ENCODE measurements at places on chromosomes 5 and 9.

DNA sequence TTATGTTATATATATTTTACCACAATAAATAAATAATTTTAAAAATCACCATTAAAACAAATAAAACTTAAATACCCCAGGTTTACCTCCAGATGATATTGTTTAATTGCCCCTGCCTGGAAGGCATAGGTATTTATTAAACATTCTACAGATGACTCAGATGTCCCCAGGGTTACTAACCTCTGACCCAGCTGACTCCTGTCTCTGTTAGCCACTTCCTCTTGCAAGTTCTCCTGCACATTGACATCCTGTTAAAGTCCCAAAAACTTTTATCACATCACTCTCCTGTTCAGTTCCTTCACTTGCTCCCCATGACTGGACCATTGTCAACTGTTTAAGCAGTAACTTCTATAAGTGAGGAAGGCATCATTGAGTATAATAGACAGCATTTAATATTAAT is 37.0 kb upstream of the RAB3C start:
- H3K36me3 ChIP-seq, result no peaks in the 10 kb centered on the region
- H3K27ac ChIP-seq, result no peak overlapping the region
- no peaks in the 10 kb centered on the region for H3K4me1 ChIP-seq
- no peaks in the 10 kb centered on the region for H3K27me3 ChIP-seq
- no peak for DNase-seq

GRCh38 chr5:177036443-177036842 is 13.9 kb downstream of the ZNF346 start:
- H3K36me3 ChIP-seq, result no peaks in the 10 kb centered on the region
- no peaks in the 10 kb centered on the region for H3K27me3 ChIP-seq
- no peak for DNase-seq
- H3K4me3 ChIP-seq, result no peak overlapping the region

DNA sequence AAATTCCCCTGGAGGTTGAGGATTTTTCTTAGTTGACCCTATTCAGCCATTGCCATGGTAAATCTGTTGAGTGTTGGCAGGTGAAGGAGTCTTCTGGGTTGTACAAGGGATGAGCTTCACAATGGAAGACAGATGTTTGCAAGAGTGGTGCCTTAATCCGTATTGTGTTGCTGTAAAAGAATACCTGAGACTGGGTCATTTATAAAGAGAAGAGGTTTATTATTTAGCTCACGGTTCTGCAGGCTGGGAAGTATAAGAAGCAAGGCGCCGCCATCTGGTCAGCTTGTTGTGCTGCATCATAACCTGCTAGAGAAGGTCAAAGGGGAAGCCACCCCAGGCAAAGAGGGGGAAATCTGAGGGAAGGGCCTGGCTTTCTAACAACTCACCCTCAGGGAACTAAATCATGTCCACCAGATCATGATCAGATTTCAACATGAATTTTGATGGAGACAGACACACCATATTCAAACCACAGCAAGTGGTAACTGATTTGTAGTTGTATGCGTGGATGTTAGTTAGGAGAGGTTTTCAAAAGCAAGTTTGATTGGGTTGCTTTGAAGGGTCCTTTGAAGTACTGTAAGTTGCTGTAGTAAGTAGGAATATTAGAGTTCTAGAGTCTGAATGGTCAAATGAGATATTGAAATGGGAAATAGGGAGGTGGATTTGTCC is 2.5 kb downstream of the TNPO1 start:
- DNase-seq, result peak; percentile 51
- H3K4me3 ChIP-seq, result no peak overlapping the region
- no peaks in the 10 kb centered on the region for H3K27me3 ChIP-seq
- no peaks in the 10 kb centered on the region for H3K4me1 ChIP-seq

DNA sequence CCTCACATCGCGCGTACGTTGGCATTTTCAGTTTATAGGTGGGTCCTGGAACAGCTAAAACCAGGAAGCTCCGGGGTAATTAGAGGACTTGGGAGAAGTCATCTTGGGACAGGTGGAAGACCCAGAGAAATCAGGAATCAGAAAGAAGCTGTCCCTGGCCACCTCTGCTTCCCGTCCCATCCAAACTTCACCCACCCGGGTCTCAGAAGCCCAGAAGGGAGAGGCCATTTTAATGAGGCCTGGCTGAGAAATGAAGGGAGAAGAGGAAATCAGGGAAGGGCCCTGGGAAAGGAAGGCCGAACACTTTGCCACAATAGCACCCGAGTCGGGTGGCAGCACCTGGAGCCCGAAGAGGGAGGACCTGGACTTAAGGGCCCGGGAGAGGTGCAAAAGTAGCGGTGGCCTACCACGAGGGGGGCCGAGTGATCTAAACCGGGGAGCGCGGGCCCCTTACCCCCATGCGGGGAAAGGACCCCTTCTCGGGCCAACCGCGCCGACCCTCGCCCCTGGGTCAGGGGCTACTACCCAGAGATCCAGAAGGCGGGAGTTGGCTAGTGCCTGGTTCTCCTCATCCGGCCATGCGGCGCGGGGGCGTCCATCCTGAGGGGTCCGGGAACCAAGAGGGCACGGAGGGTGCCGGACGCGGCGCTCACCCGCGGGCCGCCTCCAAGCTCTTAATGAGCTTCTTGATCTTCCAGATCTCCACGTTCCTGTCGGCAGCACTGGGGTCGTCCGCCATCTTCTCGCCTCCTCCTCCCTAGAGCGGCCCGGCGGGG is 668 bp downstream of the ETF1 start:
- H3K27ac ChIP-seq, result peak overlapping the region; percentile 96
- H3K4me3 ChIP-seq, result peak overlapping the region; percentile 93
- peaks cover 9% of the 10 kb centered on the region for H3K4me1 ChIP-seq
- no peak for DNase-seq
- H3K36me3 ChIP-seq, result no peaks in the 10 kb centered on the region
- H3K27me3 ChIP-seq, result no peaks in the 10 kb centered on the region

DNA sequence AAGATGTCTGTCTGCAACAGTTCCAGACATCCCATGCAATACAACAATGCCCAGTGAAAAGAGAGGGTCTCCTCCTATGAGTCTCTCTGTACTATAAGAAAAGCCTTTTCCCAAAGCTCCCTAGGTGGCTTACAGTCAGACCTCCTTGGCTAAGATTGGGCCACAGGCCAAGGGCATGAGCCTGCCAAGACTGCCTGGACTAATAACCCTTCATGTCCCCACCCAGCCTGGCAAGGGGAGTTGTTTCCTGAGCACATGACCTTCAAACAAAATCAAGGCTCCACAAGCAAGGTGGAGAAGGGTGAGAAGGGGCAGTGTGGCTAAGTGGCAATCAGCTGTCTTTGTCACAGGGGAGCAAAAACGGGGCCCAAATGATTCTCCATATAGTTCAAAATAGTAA is 75.6 kb upstream of the ZSWIM6 start:
- H3K27me3 ChIP-seq, result no peaks in the 10 kb centered on the region
- H3K4me3 ChIP-seq, result no peak overlapping the region
- DNase-seq, result peak; percentile 15
- no peak overlapping the region for H3K27ac ChIP-seq
- H3K36me3 ChIP-seq, result no peaks in the 10 kb centered on the region

DNA sequence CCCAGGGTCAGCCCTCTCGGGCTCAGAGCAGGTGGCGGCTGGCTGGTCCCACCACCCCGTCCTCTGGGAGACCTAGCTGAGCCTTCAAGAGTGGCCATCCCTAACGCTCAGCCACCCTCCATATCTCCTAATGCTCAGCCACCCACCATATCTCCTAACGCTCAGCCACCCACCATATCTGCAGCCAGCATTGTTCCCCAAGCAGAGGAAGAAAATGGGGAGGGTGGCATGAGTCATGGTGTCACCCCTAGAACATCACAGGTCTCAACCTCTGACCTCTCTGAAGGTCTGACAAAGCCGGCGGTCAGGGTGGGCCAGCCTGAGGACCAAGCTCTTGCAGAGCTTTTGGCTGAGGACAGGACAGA is 14.7 kb downstream of the LHX3 start:
- no peak overlapping the region for H3K4me3 ChIP-seq
- H3K27ac ChIP-seq, result no peak overlapping the region
- no peaks in the 10 kb centered on the region for H3K36me3 ChIP-seq
- H3K27me3 ChIP-seq, result peaks cover 40% of the 10 kb centered on the region
- DNase-seq, result no peak
- no peaks in the 10 kb centered on the region for H3K4me1 ChIP-seq

DNA sequence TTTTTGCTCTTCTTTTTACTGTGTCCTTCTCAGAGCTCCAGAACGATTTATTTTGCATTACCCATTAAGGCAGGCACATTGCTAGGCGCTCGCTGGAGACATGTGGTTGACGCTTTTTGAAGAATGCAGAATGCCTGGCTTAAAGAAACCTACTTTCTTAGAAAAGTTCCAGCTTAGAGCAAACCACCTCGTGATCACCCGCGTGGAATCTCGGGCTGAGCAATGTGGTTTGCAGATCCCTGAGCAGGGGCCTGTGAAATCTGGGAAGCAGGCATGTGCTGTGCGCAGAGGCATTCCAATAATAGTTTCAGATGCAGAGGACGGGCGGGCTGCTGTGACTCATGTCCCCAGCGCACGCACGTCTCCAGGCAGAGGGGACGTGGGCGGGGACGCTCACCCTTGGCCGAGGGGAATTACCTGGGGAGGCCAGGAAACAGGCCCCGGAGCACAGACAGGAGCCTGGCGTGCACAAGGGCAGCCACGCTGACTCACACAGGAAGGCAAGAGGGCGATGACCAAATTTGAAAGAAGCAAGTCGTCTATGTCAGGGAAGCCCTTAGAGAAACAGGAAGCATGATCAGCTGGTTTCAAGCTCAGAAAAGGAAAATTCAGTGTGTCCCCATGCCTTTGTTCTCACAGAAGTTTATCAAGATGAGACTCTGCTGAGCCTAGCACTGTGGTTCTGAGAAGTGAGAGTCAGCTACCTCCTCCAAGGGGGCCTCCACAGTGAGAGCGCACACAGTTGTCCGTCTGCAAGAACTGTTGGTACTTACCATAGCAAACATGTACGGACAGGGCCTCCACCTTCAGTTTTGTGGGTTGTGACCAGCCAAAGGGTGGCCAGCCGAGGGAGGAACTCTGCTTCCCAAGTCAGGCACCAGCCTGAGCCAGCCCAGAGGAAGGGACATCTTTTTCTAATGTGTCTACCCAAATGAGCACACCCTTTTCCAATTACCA is 218.6 kb downstream of the PIK3R1 start:
- no peak overlapping the region for H3K27ac ChIP-seq
- no peaks in the 10 kb centered on the region for H3K4me1 ChIP-seq
- peak; percentile 41 for DNase-seq
- no peak overlapping the region for H3K4me3 ChIP-seq
- no peaks in the 10 kb centered on the region for H3K36me3 ChIP-seq

- no peaks in the 10 kb centered on the region for H3K27me3 ChIP-seq
- H3K4me1 ChIP-seq, result no peaks in the 10 kb centered on the region
- no peaks in the 10 kb centered on the region for H3K36me3 ChIP-seq
- H3K27ac ChIP-seq, result no peak overlapping the region
- no peak overlapping the region for H3K4me3 ChIP-seq
Observed at GRCh38 chr5:177025101-177025601, 2.7 kb downstream of the ZNF346 start.

- no peak for DNase-seq
- H3K27me3 ChIP-seq, result no peaks in the 10 kb centered on the region
- no peaks in the 10 kb centered on the region for H3K36me3 ChIP-seq
- no peak overlapping the region for H3K4me3 ChIP-seq
- no peak overlapping the region for H3K27ac ChIP-seq
Observed at GRCh38 chr5:109479260-109479860, 69.6 kb upstream of the PJA2 start.

DNA sequence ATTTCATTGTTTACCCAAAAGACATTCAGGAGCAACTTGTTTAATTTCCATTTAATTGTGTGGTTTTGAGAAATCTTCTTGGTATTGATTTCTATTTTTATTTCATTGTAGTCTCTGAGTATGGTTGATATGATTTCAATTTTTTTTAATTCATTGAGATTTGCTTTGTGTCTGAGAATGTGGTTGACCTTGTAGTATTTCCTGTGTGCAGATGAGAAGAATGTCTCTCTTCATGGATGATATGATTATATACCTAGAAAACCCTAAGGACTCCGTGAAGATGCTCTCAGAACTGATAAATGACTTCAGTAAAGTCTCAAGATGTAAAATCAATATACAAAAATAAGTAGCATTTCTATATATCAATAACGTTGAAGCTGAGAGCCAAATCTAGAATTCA is 202.4 kb upstream of the CDH9 start:
- H3K27ac ChIP-seq, result no peak overlapping the region
- no peaks in the 10 kb centered on the region for H3K36me3 ChIP-seq
- no peak for DNase-seq
- H3K4me1 ChIP-seq, result no peaks in the 10 kb centered on the region

DNA sequence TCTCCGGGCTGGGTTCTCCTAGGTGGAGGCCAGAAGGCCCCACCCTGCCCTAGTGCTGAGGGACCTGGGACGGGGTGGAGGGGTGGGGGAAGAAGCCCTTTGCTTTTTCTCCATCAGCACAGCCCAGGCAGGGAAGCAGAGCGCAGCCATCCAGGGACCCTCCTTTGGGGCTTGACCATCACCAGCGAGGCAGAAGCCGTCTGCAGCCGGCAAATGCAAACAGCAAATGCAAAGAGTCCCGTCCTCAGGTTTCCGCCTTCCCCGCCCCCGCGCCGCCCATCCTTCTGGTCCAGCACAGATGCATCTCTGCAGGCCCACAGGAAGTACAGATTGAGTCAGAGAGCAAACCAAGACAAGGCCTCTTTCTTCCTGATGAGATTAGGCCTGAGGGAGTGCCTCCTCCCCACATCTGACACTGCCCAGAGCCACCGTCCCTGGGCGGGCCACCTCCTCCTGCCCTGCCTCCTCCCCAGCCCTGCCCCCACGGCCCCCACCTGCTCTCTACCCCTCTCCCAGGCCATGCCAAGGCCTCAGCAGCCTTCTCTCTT is 23.4 kb downstream of the CORO2A start:
- H3K36me3 ChIP-seq, result no peaks in the 10 kb centered on the region
- H3K27ac ChIP-seq, result no peak overlapping the region
- no peak overlapping the region for H3K4me3 ChIP-seq
- peaks cover 16% of the 10 kb centered on the region for H3K4me1 ChIP-seq
- no peak for DNase-seq
- H3K27me3 ChIP-seq, result no peaks in the 10 kb centered on the region

DNA sequence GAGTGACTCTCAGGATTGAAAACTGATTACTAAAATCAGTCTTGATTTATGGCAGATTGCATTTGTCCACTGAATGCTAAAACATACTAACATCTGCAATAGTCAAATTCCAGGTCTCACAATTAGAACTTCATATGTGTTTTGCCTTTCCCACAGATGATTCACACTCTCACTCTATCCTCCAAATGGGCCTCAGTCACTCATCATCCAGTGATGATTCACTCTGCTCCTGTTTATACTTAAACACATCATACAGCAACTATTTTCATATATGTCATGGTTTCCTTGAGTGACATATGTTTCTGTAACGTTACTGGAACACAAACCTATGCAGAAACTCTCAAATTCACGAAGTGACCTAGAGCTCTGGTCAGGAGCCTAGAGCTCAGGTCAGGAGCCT is 512.9 kb downstream of the HINT1 start:
- no peak overlapping the region for H3K27ac ChIP-seq
- no peaks in the 10 kb centered on the region for H3K4me1 ChIP-seq
- no peak overlapping the region for H3K4me3 ChIP-seq
- no peak for DNase-seq

- no peaks in the 10 kb centered on the region for H3K36me3 ChIP-seq
- H3K27me3 ChIP-seq, result no peaks in the 10 kb centered on the region
- H3K4me3 ChIP-seq, result no peak overlapping the region
- no peaks in the 10 kb centered on the region for H3K4me1 ChIP-seq
Observed at GRCh38 chr5:57207681-57208080, 33.8 kb downstream of the GPBP1 start.

GRCh38 chr5:6399980-6400910 is 21.9 kb upstream of the MED10 start:
- no peak overlapping the region for H3K4me3 ChIP-seq
- no peaks in the 10 kb centered on the region for H3K27me3 ChIP-seq
- H3K36me3 ChIP-seq, result no peaks in the 10 kb centered on the region
- H3K27ac ChIP-seq, result no peak overlapping the region
- no peak for DNase-seq
